ENCODE measurements at places on chromosomes 16 and 17. TPM values are rescaled to one million over a fixed set of nuclear protein-coding genes. Genes with fewer than 3 reads are reported as not detected.

Gene PHKG2
- polyA plus RNA-seq: 43.5 TPM

GRCh38 chr17:76481071-76481655 lies 13.8 kb downstream of the AANAT start:
- no peak for DNase-seq

DNA sequence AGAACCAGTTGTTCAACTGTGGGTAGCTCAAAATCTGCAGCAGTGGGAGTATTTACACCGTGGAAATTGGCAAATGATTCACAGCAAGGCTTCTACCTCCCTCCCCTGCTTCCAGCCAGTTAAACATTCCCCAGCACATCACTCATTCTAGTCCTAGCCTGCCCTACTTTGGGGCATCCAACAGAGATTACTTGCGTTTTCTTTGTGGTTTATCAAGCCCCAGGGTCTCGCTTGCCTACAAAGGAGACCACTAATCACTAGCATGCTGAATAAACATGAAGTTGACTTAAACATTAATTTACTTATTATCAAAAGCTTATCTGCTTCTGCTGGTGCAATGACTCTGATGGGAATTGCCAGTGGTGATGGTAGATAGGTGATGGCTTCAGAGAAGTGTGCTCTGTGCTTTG lies 94.5 kb downstream of the MARF1 start:
- no peak for DNase-seq

DNA sequence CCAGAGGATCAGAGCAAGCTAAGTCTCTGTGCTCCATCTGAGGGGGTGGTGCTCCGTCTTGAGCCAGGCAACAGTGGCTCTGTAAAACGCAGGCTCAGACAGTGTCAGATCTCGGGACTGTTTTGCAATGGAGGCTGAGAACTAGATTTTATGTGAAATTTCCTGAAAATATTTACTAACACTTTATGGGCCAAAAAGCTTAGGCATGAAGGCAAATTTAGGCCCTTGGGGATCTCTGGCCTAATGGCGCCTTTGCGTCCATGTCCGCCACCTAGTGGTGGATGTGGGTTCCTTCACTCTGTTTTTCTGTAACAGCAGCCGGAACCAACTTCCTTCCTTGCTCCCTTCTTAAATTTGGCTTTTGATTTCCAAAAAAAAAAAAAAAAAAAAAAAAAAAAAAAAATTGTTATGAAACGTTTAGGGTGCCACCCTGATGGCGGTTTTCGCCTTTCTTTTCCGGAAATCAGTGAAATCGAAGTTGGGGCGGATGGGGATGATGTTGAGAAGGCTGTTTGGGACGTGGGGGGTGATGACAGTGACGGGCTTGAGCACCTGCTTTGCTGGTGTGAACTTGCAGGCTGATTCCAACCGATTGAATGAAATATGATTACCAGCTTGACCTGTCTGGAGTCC lies 14.0 kb upstream of the ELAC2 start:
- DNase-seq: peak; percentile 34

GRCh38 chr16:50040018-50040417 lies 15.0 kb downstream of the CNEP1R1 start:
- no peak for DNase-seq

DNA sequence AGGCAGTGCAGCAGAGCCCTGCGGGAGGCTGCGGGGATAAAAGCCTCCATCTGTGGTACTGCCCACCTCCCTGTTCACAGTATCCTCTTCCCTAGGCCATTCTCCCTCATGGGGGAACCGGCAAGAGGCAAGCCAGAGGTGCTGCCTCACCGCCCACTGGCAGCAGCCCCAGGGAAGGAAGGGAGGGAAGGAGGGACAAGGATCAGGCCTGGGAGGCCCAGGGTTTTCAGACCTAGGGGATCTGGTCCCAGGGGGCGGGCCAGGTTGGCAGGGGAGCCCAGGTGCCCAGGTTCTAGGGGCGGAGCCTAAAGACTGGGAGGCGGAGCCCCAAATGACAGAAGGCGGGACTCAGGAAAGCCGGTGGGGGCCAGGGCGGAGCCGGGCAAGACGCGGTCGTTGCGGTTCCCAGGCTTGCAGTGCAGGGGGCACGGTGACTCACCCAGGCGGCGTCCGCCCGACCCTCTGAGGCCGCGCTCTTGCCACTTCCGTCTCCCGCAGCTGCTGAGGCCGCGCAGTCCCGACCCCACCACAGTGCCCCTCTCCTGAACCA lies 3.0 kb upstream of the MTMR4 start:
- DNase-seq: no peak

DNA sequence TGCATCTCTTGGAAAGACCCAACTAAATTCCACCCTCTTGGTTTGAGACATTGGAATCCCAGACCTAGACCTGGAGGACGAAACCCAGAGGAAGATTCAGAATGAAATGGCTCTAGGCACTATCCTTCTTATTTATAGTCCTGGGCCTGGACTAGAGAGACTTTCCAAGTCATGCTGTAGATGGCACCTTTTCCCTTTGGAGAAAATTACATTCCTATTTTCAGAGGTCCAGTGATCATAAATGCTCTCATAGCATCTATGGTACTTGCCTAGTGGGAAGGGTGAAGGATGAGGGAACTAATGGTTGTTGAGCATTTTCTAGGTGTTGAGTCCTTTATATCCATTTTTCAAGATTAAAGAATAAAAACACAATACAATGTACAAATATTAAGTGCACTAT lies 37.1 kb downstream of the SPACA3 start:
- DNase-seq: no peak

- no peak for DNase-seq
These were observed 4.9 kb downstream of the DPEP1 start for GRCh38 chr16:89618109-89618998.

DNA sequence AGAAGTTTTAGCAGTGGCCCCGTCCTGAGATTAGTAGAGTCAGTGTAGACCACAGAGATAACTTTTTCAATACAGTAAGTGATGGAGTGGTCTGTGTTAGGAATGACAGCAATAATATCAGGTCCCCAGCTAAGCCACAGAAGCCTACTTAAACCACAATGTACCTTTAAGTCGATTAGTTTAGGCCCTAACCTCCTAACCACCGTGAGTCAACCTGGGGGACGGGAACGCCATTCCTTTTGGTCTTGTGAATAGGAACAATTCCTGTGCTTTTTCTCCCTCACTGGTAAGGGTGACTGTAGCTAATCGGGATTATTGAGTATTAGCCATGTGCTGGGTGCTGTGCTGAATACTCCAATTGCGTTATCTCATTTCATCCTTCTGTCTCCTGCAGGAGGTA lies 14.0 kb downstream of the YPEL2 start:
- no peak for DNase-seq

Measured in naive thymus-derived CD4-positive, alpha-beta T cell (primary cell).